ENCODE measurements at places on chromosomes 2 and 18.
A peak's percentile ranks its signal among the peaks of the same experiment; 100 is the strongest.

GRCh38 chr2:85353876-85354285 is 447 bp downstream of the RETSAT start:
- H3K4me1 ChIP-seq: peaks cover 28% of the 10 kb centered on the region
- no peak for DNase-seq
- H3K36me3 ChIP-seq: peaks cover 16% of the 10 kb centered on the region
- peak overlapping the region; percentile 98 for H3K4me3 ChIP-seq
- H3K27me3 ChIP-seq: no peaks in the 10 kb centered on the region

- H3K27ac ChIP-seq: no peak overlapping the region
- no peaks in the 10 kb centered on the region for H3K27me3 ChIP-seq
- H3K4me3 ChIP-seq: no peak overlapping the region
- no peak for DNase-seq
- no peaks in the 10 kb centered on the region for H3K4me1 ChIP-seq
- H3K36me3 ChIP-seq: no peaks in the 10 kb centered on the region
Observed at GRCh38 chr2:236731767-236732580, 162.3 kb downstream of the ACKR3 start.

- H3K36me3 ChIP-seq: no peaks in the 10 kb centered on the region
- no peak for DNase-seq
- no peak overlapping the region for H3K4me3 ChIP-seq
- no peaks in the 10 kb centered on the region for H3K4me1 ChIP-seq
- H3K27ac ChIP-seq: no peak overlapping the region
Observed at GRCh38 chr2:160952464-160953254, 207.6 kb upstream of the TANK start.

- DNase-seq: no peak
- no peak overlapping the region for H3K27ac ChIP-seq
- no peaks in the 10 kb centered on the region for H3K4me1 ChIP-seq
- peaks cover 6% of the 10 kb centered on the region for H3K27me3 ChIP-seq
- no peak overlapping the region for H3K4me3 ChIP-seq
Observed at GRCh38 chr2:219630770-219631405, 3.5 kb downstream of the SLC4A3 start.

GRCh38 chr2:97661927-97662326 is 1.9 kb downstream of the ACTR1B start:
- H3K27me3 ChIP-seq: no peaks in the 10 kb centered on the region
- peaks cover 15% of the 10 kb centered on the region for H3K36me3 ChIP-seq
- peak overlapping the region; percentile 100 for H3K4me3 ChIP-seq
- DNase-seq: no peak
- peak overlapping the region; percentile 96 for H3K27ac ChIP-seq

- no peak for DNase-seq
- no peaks in the 10 kb centered on the region for H3K36me3 ChIP-seq
Observed at GRCh38 chr2:21822505-21822904, 698.7 kb downstream of the TDRD15 start.

- H3K27ac ChIP-seq: no peak overlapping the region
- no peaks in the 10 kb centered on the region for H3K36me3 ChIP-seq
- no peak overlapping the region for H3K4me3 ChIP-seq
- no peaks in the 10 kb centered on the region for H3K4me1 ChIP-seq
Observed at GRCh38 chr2:208466920-208467298, 60.3 kb downstream of the PTH2R start.

DNA sequence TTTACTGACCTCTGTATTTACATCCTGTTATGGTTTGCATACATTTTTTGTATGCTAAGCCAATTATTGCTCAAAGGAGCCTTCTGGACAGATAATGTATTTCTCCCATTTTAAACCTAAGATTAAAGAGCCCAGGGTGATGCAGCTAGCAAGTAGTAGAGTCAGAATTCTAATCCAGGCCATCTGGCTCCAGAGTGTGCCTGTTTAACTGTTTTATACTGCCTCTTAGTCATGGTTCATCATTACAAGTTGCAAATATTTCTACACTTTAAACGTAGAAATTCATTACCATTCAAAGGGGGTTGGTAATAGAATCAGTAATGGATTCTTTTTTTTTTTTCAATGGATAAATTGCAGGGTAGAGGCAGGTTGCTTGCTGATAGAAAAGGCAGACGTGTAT is 52.4 kb downstream of the EPC2 start:
- peaks cover 1% of the 10 kb centered on the region for H3K36me3 ChIP-seq
- no peak overlapping the region for H3K4me3 ChIP-seq
- no peak overlapping the region for H3K27ac ChIP-seq
- no peak for DNase-seq
- no peaks in the 10 kb centered on the region for H3K27me3 ChIP-seq

DNA sequence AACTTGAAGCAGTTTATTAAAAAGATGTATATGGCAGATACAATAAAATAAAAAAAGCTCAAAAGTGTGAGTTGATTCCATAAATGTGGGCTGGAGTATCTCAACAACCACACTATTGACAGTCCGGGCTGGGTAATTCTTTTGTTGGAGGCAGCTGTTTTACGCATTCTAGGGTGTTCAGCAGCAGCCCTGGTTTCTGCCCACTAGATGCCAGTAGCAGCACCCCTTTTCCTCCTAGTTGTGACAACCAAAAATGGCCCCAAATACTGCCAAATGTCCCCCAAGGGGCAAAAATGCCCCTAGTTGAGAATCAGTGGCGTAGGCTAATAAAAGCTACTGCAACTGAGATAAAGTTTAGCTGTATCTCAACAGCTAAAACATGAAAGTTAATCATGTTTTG is 44.8 kb downstream of the CHMP3 start:
- H3K4me3 ChIP-seq: no peak overlapping the region
- H3K27me3 ChIP-seq: no peaks in the 10 kb centered on the region
- H3K4me1 ChIP-seq: no peaks in the 10 kb centered on the region
- no peak overlapping the region for H3K27ac ChIP-seq

GRCh38 chr2:129192841-129193253 is 786.6 kb upstream of the RAB6C start:
- H3K4me3 ChIP-seq: no peak overlapping the region
- no peak overlapping the region for H3K27ac ChIP-seq
- no peak for DNase-seq
- no peaks in the 10 kb centered on the region for H3K36me3 ChIP-seq

GRCh38 chr2:180130403-180130802 is 123.3 kb upstream of the CWC22 start:
- no peaks in the 10 kb centered on the region for H3K27me3 ChIP-seq
- no peak overlapping the region for H3K27ac ChIP-seq
- no peak for DNase-seq
- peaks cover 3% of the 10 kb centered on the region for H3K4me1 ChIP-seq
- H3K36me3 ChIP-seq: no peaks in the 10 kb centered on the region

GRCh38 chr2:240893363-240893844 is 2.6 kb downstream of the MAB21L4 start:
- H3K4me3 ChIP-seq: no peak overlapping the region
- no peaks in the 10 kb centered on the region for H3K36me3 ChIP-seq
- no peaks in the 10 kb centered on the region for H3K4me1 ChIP-seq
- DNase-seq: no peak

DNA sequence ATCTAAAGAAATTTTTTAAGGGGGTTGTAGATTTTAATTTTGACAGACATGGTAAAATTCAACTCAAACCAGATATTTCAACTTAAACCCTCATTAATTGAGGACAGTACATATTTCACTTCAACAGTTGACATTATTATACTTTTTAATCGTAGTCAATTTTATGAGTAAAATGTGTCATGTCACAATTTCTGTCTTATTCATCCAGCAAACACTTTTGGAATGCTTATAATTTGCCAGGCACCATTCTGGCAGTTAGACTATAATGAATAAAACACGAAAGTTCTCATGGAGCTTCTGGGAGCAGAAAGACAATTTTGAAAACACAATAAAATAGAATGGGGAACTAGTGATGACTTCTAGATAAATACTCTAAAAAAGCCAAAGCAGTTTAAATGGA is 1094.8 kb downstream of the SUCLG1 start:
- no peak for DNase-seq
- H3K27ac ChIP-seq: no peak overlapping the region
- no peak overlapping the region for H3K4me3 ChIP-seq
- H3K27me3 ChIP-seq: no peaks in the 10 kb centered on the region
- no peaks in the 10 kb centered on the region for H3K36me3 ChIP-seq
- H3K4me1 ChIP-seq: no peaks in the 10 kb centered on the region

- no peaks in the 10 kb centered on the region for H3K27me3 ChIP-seq
- H3K4me3 ChIP-seq: no peak overlapping the region
- no peaks in the 10 kb centered on the region for H3K4me1 ChIP-seq
- H3K36me3 ChIP-seq: no peaks in the 10 kb centered on the region
- DNase-seq: no peak
- no peak overlapping the region for H3K27ac ChIP-seq
Observed at GRCh38 chr18:21799721-21800120, 59.1 kb downstream of the MIB1 start.

DNA sequence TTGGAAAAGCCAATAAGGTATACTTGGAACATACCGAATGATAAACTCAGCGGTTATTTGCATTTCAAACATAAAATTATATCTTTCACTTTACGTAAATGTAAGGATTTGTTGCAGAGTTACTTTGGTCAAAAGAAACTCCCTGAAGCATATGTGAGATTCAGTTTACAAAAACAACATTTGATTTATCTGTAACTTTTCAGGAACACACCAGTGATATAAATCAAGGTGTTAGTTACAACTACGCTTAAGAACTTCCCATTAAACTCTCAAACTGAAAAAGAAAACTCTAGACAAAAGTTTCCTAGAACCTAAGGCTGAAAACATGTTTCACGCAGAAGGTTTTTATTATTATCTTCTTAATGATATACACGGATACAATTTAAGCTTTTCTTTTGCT is 110.6 kb upstream of the MEIS1 start:
- DNase-seq: no peak
- H3K27me3 ChIP-seq: no peaks in the 10 kb centered on the region
- no peak overlapping the region for H3K4me3 ChIP-seq
- no peaks in the 10 kb centered on the region for H3K4me1 ChIP-seq
- H3K36me3 ChIP-seq: no peaks in the 10 kb centered on the region

GRCh38 chr2:23464156-23464555 is 79.2 kb downstream of the KLHL29 start:
- no peak for DNase-seq
- H3K27me3 ChIP-seq: no peaks in the 10 kb centered on the region
- H3K4me3 ChIP-seq: no peak overlapping the region
- no peak overlapping the region for H3K27ac ChIP-seq

- H3K4me1 ChIP-seq: no peaks in the 10 kb centered on the region
- no peaks in the 10 kb centered on the region for H3K36me3 ChIP-seq
- no peak overlapping the region for H3K27ac ChIP-seq
- DNase-seq: no peak
- H3K4me3 ChIP-seq: no peak overlapping the region
- no peaks in the 10 kb centered on the region for H3K27me3 ChIP-seq
Observed at GRCh38 chr18:73235491-73235890, 367.7 kb upstream of the NETO1 start.

DNA sequence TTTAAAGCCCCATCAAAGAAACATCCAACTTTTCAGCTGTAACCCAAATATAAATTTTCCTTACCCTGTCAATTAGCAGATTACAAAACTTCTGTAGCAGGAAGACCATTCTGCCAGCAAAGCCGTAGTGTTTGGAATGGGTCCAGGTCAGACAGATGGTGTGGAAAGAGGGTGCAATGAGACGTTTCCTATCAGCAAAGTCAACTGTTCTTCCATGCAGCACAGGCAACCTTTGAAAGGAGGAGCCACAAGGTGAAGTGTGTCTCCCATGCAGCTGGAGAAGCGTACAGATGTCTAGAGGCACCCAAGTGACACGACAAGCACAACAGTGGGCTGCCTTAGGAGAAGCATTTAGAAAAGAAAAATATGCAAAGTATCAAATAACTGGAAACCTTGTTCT is 83.7 kb downstream of the SP3 start:
- DNase-seq: no peak
- H3K27ac ChIP-seq: no peak overlapping the region
- no peak overlapping the region for H3K4me3 ChIP-seq
- no peaks in the 10 kb centered on the region for H3K4me1 ChIP-seq
- no peaks in the 10 kb centered on the region for H3K27me3 ChIP-seq

GRCh38 chr2:231384970-231385369 is 10.5 kb upstream of the B3GNT7 start:
- H3K27ac ChIP-seq: no peak overlapping the region
- no peaks in the 10 kb centered on the region for H3K4me1 ChIP-seq
- no peaks in the 10 kb centered on the region for H3K36me3 ChIP-seq

DNA sequence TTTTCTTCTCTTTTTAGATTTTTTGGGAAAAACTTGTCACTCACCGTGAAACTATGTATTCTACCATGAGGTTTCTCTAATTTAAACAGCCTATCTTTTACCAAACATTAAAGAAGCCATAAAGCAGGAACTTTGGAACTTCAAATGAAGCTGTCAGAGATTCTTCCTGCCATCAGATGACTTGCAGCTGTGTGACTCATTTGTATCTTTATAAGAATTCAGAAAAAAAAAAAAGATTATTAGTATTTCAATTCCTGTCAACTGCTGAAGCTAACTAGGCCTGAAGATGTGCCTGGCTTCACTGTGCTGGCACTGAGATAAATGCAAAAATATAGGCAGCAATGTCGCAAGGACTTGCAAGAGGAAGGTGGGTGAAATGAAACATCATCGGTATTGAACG is 1399.1 kb upstream of the PIK3C3 start:
- H3K27me3 ChIP-seq: no peaks in the 10 kb centered on the region
- no peak overlapping the region for H3K4me3 ChIP-seq
- no peak for DNase-seq
- H3K27ac ChIP-seq: no peak overlapping the region
- H3K4me1 ChIP-seq: no peaks in the 10 kb centered on the region

DNA sequence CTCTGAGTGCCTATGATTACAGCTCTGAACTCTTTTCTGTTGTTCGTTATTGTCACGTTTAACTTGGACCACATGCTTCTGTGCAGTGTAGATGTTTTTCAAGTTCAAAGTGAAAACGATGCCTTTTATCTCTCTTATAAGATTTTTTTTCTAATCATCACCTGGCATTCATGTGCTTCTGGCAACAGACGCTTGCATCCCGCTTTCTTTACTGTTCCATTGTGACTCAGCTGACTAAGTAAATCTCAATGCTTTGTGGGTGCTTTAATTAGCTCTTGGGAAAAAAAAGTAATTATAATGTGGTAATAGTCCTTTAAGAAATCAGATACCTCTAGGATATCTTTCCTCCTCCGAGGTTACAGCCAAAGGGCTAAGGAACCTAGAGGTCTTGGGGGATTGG is 31.2 kb upstream of the RMP24 start:
- peaks cover 4% of the 10 kb centered on the region for H3K27me3 ChIP-seq
- no peak for DNase-seq
- no peak overlapping the region for H3K4me3 ChIP-seq

DNA sequence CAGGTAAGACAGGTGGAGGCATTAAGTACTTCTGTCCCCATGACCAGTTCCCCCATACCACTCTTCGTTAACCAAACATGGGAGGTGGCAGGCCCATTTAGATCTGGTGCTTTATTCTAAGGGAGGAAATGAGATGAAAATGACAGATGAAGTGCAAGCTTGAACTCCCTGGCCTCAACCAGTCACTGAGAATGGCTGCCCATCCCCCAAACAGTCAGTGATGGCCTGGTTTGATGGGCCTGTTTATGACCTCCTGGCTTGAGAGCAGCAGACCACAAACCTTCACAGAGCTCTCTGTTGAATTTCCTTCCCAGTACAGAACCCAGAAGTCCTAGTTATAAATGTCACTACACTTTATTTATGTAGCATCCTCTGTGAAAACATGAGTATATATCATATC is 31.1 kb downstream of the EPAS1 start:
- no peaks in the 10 kb centered on the region for H3K4me1 ChIP-seq
- H3K4me3 ChIP-seq: no peak overlapping the region
- H3K27ac ChIP-seq: no peak overlapping the region
- H3K27me3 ChIP-seq: no peaks in the 10 kb centered on the region
- no peaks in the 10 kb centered on the region for H3K36me3 ChIP-seq
